Globus pallidus (tissue), 1 donor: ENCODE measurements at places on chromosomes 4 and X.

DNA sequence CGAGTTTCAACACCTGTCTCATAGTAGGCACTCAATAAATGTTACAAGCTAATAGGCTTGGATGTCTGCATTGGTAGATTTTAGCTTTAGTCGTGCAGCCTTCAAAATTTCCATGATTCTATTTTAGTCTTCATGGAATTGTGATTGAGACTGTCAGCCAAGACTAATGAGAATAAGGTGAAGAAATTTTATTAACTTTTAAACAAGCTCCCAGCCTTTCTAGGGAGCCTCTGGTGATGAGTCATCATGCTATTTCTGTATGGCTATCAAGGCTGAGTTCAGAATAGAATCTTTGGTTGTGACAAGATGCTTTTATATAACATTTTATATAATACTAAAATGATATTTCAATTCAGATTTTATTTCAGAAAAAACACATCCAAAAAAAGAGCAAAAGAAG, 685.8 kb downstream of the GABRG1 start:
- DNase-seq: no peak

DNA sequence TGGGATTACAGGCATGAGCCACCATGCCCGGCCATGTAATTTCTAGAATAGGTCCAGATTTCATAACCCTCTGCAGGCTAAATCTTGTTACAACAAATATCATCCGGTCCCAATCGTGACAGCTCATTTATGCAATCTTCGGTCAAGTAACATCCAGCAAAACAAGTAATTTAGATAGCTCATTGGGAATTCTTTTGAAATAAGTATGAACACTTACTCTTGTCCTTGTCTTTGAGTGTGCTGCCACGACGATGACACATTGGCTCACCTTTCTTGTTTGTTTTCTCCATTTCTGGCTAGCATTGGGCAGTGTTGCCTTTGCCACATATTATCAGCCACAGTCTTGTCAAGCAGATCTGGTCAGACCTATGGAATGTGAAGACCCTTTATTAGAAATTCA, 92.0 kb downstream of the PHEX start:
- no peak for DNase-seq

DNA sequence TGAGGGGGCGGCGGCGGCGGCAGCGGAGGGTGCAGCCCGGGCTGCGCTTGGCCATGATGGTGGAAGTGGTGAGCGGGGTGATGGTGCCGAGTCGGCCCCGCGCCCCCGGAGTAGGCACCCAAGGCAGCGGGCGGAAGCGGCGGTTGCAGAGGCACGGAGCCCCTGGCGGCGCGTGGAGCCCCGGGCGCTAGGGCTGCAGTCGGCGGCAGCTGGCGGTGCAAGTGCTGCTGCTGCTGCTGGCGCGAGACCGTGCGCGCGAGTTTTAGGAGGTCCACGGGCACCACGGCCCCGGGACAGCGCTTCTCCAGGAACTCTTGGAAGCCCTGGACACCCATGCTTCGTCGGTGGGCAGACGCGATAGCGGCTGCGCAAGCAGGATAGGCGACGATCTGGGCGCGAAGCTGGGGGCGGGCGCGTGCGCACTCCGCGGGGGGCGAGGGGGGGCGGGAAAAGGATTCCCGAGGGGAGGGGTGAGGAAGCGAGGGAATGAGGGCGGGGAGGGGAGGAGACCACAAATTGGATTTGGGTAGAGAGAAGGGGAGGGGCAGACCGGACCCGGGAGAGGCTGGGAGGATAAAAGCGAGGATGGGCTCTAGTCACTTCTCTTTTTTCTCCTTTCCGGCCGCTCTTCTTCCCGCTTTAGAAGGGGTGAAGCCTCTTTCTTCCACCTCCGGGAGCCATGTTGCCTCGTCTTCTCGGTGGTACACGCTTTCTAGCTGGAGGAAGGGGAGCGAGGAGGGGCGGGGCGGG, at the start of gene FAM120C:
FAM120C (minus strand) TSS at position 391 of the 750 bp plus-strand sequence; CDS start at position 335, 56 bp downstream.
- peak; percentile 79 for DNase-seq

DNA sequence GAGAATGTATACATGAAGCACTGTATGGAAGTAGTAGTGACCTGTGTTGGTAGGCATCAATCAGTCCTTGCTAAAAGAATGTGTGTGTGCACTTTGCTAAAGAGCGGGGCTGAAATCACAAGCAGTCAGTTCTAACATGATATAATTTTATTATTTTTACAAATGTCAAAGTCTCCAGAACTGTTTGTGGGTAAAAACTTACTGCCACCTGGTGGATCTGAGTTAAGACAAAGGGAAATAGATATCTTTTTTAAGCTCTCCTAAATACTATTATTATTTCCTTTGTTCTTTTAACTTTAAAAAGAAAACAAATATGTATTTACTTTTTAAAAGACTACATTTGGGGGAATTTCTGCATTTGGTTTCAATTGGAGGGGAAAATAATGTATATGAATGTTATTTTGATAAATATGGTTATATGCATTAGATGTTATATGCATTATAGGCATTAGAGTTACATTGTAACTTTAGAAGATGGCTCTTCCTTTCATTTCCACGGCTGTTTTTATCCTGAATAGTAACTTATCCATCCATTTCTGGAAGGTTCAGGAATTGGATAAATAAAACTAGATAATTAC, 7.8 kb upstream of the CLOCK start:
- DNase-seq: peak; percentile 20

DNA sequence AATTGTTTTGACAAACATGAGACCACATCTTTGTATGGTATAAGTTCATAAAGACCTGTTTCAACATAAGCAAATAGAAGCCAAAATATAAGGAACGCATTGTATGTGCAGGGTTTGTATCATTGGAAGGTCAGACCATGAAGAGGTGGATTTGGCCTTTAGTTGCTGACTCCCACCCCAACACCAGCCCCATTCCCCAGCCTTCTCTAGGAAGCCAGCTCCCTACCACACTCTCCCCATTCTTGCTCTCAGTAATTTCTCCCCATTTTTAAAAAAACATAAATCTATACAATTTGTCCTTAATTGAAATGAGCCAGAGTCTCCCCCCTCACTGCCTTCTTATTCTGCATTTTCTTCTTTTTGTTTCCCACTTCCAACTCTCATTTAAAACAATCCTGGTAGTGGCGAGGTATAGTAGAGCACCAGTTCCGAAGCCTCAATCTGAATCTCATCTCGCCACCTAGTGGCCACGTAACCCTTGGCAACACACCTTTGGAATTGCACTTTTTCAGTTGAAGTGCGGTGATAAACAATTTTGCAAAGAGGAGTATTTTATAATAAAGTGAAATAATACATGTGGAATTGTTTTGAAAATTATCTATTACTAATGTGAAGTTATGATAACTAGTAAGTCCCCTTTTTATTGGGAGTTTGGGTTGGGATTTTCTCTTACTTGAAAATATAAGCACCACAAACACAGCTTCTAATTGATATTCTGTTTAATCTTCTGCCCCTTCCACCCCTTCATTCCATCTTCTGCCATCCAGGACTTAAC, 126.6 kb downstream of the ASB9 start:
- peak; percentile 7 for DNase-seq

GRCh38 chrX:129642641-129643040, 12.1 kb downstream of the APLN start:
- DNase-seq: no peak

DNA sequence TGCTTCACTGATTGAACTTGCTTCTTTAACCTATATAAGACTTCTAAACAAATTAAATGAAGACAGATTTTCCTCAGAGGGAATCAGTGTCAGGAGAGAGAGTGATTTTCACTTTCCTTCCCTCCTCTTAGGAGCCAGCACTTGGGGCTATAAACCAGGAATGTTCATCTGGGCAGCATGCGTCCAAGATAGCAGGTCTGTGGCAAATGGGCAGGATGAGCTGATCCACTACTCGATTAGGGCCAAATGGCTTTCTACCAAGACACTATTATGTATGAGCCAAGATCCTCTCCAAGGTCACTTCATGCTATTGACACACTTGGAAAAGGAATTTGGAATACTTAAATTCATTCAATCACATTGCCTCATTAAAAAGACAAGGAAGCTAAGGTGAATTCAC, 203.9 kb upstream of the GRID2 start:
- no peak for DNase-seq

DNA sequence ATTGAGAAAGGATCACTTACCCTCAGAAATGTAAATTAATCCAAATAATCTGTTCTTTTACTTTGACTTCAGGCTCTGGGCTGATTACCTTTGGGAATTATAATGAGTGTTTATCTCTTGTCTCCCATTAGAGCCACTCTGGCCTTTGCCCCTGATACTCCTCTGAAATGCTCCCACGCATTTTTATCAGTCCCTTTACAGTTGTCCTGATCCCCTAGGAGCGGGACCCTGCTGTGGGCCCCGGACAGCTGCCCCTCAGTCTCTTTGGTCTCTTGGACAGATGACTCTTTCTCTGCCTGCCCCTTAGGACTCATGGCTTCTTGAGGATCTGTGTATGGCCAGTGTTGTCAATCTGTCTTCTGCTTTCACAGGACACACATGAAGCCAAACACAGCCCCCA, 1.0 kb upstream of the TRIM75 start:
- DNase-seq: no peak

DNA sequence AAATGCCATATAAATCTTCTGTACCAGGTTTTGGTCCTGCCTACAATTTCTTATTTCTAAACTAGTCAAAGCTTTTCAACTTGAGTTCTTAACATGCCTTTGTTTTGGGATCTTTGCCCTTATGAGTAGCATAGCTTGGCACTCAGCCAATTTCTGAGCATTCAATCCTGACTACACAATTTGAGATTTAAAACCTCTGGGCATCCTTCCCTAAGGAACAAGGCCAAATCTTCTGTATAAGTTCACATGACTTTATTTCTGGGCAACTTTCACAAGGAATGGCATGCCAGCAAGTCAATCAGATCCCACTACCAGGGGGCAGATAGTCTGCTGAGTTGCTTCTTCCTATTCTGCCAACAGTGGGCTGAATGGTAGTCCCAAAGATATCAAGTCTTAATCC, 254.2 kb downstream of the ADAMTS3 start:
- DNase-seq: peak; percentile 16

- no peak for DNase-seq
Measured at GRCh38 chrX:32571579-32571978, 639.8 kb downstream of the DMD start.

DNA sequence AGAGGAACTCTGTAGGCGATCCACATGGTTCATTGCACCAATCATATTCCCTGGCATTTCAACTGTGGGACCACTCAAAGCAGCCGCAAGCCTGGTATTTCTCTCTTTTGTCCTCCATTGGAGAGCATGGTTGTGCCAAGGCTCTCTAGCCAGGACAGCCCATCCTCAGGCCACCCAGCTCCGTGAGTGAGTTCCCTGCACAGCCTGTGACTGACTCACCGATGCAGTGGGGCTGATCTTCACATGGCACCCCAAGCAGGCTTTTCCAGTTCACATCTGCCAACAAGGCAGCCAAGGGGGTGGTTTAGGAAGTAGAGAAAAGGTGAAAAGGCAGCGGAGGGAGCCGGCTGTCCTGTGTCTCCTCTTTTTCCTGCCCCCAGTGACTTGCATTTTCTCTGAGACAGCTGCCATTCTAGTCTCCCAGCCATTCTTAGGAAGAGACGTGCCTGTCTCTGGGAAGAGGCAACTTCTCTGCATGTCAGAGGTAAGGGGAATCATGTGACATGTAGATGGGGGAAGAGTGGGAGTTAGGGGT, 69.2 kb downstream of the MID1IP1 start:
- no peak for DNase-seq

DNA sequence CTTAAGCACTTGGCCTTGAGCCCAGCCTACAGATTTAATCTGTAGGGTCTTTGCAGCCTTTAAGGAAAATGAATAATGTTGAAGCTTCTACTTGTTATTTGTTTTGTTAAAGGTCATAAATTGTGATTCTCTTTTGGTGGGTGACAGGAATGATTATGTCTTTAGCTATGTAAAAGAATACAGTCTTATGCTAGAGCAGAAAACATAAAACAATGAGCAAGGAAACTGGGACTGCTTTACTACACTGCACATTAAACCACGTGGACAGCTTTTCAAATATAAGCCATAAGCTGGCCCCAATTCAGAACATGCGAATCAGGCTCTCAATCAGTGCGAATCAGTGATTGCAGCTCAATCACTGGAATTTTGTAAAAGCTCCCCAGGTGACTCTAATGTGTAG, 40.9 kb upstream of the TBC1D19 start:
- DNase-seq: no peak

GRCh38 chr4:112329672-112330375, 32.7 kb downstream of the ALPK1 start:
- DNase-seq: no peak

DNA sequence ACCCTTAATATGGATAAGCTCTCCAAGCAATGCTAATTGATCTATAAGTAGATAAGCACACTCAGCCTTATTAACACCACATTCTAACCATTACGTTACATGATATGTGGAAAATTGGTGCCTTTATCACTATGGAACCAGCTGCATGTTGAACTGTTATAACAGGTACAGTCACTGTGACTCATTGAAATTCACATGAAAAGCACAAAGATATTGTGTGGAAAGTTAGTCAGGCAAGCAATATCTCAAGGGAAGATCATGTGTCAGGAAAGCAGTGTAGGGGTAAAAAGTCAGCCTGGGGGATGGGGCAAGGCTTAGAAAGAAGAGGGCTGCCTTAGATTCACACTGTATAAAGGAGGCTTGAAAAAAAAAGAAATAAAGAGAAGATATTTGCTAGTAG, 313.7 kb upstream of the SMIM31 start:
- no peak for DNase-seq

DNA sequence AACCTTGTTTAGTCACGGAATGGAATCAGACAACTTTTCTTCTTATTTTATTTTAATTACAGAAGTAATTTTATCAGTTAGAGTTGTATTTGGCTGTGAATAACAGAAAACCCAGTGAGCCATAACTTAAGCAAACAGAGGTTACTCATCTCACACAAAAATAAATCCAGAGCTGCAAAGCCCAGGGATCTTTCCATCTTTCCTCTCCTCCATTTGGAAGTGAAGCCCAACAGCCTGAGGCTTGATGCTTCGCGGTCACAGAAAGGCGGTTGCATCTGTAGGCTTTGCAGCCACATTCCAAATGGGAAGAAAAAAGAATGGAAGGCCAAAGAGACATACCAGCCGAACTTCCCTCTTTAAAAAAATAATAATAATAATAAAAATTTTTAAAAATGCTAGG, 22.6 kb downstream of the CHRNA9 start:
- no peak for DNase-seq

DNA sequence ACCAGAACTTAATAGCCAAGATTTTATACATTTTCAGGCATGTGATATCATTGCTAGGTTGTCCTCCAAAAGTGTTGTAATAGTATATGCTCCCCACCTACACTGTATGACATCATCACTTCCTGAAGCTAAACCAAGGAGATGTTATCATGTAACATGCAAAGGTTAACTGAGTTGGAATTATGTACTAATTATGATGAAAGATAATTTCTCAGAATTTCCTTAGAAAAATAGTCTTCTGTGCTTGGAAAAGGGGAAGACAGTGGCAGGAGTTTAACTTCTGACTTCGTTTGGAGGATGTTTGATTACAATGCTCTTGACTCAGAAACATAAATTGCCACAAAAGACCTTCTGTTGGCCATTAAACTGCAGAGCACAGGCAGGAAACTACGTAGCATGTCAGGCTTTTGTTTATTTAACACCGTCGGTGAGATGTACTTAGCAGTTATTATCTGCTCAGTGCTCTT, 83.6 kb upstream of the GUCY1A1 start:
- DNase-seq: no peak
